ENCODE measurements at places on chromosomes 1 and 21.

- DNase-seq, result no peak
Measured at GRCh38 chr1:93675931-93676330, 5.7 kb downstream of the BCAR3 start.

DNA sequence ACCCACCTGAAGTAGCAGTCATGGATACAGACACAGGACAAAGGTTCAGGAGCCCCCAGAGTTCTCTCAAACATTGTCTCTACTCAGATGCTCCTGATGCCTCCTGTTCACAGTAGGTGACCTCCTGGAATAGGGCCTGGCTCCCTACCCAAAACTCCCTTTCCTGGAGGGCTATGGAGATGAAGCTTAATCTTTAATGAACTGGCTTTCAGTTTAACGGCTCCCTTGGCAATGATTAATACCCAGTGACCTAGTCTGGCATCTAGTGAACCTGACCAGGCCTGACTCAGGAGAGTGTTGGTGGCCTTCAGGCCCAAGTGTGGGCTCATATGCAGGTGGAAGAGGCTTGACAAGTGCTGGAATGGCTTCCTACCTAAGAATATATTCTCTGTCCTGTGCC, 65.2 kb upstream of the TRABD2B start:
- DNase-seq, result no peak

- DNase-seq, result no peak
Measured at GRCh38 chr1:65564493-65564892, 144.0 kb downstream of the LEPR start.

DNA sequence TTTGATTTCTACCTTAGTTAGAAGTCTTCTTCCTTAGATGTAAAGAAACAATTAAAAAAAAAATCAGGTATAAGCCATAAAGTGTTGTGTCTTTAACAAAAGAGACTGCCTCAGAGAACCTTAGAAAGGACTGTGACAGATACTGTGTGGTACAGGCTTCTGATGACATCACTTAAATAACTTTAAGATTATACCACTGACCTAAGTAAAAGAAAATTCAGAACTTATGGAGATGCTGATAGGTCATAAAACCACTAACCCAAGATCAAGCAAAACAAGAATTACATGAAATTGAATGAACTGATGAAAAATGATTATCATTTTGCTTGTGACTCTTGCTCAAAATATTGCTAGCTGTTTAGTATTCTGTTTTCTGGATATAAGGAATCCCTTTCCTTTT, 220.8 kb downstream of the NRIP1 start:
- DNase-seq, result no peak

DNA sequence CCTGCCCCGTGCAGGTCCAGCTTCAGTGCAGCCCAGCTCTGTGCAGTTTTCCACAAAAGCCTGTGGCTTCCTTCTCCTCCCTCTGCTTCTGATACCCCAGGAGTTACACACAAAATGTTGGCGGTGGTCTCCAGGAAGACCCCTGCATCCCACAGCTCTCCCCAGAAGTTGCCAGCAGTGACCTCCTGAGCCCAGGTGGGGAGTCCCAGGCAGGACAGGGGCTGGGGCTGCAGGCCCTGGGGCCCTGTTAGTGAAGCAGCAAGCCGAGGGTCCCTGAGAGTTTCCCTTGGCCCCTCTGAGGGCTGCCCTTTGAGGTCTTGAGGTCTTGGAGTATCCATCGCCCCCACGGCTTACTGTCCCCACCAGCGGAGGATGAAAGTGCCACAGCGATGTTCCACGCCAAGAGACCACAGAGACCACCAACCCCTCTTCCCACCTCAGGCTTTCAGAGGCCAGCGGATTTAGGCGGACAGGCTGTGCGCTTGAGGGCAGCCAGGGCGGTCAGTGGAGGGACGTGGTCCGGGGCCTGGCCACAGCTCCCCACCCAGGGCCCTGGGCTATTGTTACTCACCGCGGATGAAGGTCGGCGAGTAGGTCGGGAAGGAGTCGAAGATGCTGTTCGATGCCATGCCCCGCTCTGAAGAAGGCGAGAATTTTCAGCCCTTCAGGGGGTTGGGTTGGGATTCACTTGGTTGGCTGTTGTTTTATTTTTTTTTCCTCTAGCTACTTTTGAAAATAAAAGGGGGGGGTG, 34.0 kb upstream of the RUNX3 start:
- no peak for DNase-seq

DNA sequence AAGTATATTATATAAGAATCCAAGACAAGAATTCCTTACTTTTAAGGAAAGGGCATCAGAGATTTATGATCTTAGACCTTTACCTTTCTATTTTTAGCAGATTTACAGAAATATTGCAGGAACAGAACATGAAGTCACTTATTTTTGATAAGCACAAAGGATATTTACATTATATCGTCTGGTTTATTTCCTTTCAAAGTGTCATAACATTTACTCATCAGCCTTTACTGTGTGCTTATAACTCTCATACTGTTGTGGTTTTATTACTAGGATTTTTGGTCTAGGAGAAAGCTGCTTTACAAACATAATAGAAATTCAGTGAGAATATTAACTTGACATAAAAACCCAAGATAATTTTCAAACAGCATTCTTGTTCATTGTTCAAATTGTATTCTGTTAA, 47.6 kb downstream of the APP start:
- DNase-seq, result no peak

DNA sequence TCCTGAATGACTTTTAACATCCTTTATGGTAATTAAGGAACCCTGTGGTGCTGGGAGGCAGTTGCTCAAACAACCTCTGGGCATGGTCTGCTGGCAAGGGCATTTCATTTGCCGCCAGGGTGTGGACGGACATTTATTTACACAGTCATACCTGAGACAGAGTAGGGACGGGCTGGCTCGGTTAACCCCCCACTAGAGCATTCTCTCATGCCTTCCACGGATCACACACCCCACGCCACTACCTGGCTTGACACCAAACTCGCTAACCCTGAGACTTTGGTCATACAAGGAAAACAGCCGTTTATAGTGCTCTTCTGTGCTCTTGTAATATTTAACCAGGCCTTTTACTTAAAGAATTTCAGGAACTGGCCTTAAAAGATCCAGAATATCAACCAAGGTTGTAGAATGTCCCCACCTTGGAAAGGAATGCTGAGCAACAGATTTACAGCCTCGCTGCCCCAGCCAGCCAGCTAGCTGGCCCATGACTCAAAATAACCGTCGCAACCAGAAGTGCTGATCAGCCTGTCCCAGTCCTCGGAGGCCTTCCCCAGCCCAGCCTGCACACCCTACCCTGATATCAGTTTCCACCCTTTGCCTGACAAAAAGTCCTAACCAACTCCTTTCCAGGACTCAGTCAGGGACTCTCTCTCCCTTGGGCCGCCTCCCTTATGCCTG, 6.5 kb upstream of the PDXK start:
- no peak for DNase-seq

- DNase-seq, result no peak
Measured at GRCh38 chr1:228778961-228779360, 43.7 kb downstream of the RHOU start.

GRCh38 chr1:119948342-119949214, 52.3 kb upstream of the ADAM30 start:
- DNase-seq, result peak; percentile 75

DNA sequence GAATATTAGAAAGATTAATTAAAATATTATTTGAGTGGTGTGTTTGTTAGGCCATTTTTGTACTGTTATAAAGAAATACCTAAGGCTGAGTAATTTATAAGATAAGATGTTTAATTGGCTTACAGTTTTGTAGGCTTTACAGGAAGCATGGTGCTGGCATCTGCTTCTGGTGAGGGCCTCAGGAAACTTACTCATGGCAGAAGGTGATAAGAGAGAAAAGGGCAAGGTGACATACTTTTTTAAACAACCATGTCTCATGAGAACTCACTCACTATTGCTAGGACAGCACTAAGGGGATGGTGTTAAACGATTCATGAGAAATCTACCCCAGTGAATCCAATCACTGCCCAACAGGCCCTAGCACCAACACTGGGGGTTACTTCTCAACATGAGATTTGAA, 56.7 kb upstream of the RGS21 start:
- DNase-seq, result no peak

GRCh38 chr21:44492567-44493385, 37.5 kb downstream of the LRRC3 start:
- DNase-seq, result no peak

DNA sequence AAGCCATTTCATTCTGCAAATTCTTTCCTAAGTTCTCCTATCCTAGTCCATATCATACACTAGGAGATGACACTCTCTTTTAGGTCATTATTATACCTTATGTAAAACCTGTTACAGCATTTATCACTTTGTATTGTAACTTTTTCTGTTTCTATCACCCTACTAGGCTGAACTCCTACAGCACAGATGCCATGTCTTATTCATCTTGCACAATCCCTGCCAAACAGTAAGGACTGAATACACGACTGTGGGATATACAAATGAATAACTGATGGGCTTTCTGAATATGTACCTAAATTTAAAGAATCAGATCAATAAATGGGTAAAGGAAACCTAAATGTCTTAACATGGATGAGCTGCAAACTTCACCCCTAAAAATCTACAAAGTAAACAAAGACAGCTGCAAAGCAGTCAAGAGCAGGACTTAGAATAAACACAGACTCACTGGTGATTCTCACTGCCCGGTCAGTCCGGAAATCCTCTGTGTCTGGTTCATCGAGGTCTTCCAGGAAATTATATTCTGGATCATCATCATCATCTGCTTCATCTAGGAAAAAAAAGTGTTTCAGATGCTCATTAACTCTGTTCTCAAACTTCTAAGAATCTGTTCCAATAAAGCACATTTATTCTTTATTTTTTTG, 62.3 kb downstream of the GON4L start:
- DNase-seq, result no peak
